ENCODE measurements at places on chromosomes 12 and 14.

GRCh38 chr12:54360717-54361456 lies 3.4 kb downstream of the GPR84 start:
- DNase-seq = no peak

DNA sequence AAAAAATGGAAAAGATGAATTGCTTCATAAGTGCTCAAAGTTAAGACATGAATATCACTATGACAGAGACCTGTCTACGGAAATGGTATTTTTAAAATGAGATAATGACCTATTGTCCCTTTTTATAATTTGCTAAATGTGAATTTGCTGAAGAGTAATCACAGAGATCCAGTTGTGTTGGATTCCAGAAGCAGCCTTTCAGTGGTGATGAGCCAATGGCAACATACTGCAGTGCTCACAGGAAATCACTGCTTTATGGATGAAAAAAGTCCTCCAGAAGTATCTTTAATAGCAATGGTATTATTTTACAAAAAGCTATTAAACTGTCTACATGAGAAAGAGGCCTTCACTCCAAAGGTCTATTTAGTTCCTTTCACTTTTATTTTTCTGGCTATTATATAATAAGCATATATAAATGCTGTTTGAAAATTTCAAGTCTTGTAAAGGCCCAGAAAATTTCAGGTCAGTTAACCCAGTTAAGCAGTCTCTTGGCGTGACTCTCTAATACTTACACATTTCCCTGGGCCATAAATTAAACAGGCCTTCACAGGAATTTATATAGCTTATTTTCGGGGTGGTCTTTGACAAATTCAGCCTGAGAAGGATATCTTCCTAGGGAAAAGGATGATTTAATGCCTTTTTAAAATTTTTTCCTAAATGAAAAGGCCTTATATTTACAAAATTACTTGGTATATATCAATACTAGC lies 55.4 kb downstream of the KCNJ8 start:
- DNase-seq = no peak

GRCh38 chr12:108826807-108827721 lies 30.3 kb downstream of the SSH1 start:
- no peak for DNase-seq

- no peak for DNase-seq
Observed at GRCh38 chr12:130880411-130880885, 8.6 kb downstream of the RAN start.

DNA sequence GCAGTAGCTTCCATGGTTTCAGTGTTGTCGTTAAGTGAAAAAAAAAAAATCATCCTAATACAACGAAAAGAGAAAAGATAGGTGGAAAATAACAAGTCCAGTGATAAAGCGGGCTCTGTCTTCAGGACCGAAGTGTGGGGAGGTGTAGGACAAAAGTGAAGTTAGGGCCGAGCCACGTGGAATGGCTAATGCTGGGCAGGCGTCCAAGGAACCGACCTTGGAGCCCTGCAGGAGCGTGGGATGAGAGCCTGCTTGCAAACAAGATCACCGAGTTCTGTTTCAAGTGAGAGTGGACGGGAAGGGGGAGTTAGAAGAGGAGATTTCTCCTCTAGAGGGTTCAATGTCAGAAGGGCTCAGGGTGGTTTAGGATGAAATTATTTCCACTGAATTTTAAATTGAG lies 22.2 kb downstream of the A2ML1 start:
- no peak for DNase-seq

GRCh38 chr14:34676516-34677211 lies 37.7 kb downstream of the CFL2 start:
- DNase-seq = no peak

- no peak for DNase-seq
Observed at GRCh38 chr12:95147866-95148265, 69.4 kb downstream of the FGD6 start.

DNA sequence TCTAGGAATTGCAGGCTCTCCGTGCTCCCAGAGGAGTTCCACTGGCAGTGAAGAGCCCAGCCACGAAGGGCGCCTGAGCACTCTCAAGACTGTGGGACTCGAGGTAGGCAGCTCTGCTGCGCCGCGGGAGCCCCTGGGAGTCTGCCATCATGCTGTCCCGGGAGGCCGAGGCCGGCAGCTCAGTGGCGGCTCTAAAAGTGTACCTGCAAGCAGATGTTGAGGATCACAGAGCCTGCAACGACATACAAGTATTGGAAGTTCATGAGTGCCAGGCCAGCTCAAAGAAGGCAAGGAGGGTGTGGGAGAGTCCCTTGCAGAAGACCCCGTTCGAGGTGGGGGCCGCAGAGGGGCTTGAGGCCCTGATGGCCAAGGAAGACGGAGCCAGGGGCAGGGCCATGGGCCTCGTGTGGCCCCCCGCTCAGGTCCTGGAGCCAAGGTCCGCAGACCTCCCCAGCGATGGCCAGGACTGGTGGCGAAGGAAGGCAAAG lies 62.7 kb downstream of the MUCL1 start:
- no peak for DNase-seq

DNA sequence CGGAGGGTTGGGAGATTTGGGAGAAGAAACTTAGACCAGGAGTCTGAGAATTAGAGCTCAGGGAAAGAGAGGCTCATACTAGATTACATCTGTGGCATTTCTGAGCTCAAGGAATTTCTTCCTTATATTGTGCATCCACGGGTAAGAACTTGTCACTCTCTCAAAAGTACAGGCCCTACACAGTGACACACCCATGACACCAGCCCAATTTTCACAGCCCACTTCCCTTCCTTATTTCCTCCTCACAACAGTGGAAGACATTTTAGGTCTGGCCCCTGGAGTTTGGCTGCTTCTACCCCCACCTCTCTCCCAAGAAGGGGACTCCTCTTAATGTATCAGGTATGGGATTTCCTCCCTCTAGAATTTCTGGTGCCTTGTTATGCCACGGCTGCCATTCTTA lies 9.2 kb upstream of the ZNF385A start:
- DNase-seq = no peak

DNA sequence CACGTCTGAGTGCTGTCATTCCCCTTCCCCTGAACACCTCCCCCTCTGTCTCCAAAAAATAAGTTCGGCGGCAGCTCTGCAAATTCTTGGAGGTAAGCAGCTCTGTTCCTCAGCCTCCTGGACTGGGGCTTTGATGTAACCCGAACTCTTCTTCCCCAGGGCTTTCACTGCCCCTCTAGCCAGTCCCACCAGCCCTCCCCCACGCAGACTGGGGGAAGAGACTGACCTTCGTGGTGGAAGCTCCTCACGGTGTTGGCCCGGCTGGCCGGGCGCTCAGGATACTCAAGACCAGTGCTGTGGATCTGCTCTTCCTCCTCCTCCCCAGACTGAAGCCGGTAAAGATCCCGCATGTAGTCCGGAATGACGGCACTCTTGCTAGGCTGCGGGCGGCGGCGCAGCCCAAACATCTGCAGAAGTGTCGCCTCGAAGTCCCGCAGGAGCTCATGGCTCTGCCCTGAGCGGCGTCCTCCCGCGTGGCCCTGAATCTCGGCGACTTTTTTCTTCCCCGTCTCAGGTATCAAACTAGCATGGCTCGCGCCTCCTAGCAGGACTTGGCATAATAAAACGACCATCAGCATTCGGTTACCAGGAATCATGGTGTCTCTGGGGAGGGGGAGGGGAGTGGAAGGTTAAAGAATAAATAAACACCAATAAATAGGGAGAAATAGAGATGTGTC lies 4.9 kb downstream of the BMP4 start:
- DNase-seq = no peak

DNA sequence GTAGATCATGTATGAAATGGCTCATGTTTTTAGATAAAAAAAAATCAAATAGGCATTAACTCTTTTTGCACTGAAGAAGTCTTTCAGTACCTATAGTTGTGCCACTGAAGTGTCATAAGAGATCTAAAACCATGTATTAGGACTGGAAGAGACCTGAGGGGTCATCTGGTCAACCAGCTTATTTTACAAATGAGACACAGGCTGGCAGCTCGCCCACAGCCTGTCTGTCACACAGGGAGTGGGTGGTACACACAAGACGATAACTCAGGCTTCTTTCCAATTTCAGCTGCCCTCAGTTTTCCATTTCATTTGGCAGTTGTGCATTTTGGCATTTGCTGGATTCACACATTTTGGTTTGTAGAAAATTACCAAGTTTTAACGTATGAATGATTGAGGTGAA lies 34.7 kb downstream of the C12orf75 start:
- no peak for DNase-seq

All from activated T-helper 1 cell treated with Interleukin-2 at 50 U/mL for 16 hours (primary cell).